ENCODE measurements at places on chromosomes 11 and 22.

- DNase-seq, result no peak
Measured at GRCh38 chr11:131792243-131792642, 421.8 kb downstream of the NTM start.

- DNase-seq, result no peak
Measured at GRCh38 chr11:119100994-119101758, 477 bp downstream of the DPAGT1 start.

- DNase-seq, result no peak
Measured at GRCh38 chr11:131914361-131914774, 544.0 kb downstream of the NTM start.

DNA sequence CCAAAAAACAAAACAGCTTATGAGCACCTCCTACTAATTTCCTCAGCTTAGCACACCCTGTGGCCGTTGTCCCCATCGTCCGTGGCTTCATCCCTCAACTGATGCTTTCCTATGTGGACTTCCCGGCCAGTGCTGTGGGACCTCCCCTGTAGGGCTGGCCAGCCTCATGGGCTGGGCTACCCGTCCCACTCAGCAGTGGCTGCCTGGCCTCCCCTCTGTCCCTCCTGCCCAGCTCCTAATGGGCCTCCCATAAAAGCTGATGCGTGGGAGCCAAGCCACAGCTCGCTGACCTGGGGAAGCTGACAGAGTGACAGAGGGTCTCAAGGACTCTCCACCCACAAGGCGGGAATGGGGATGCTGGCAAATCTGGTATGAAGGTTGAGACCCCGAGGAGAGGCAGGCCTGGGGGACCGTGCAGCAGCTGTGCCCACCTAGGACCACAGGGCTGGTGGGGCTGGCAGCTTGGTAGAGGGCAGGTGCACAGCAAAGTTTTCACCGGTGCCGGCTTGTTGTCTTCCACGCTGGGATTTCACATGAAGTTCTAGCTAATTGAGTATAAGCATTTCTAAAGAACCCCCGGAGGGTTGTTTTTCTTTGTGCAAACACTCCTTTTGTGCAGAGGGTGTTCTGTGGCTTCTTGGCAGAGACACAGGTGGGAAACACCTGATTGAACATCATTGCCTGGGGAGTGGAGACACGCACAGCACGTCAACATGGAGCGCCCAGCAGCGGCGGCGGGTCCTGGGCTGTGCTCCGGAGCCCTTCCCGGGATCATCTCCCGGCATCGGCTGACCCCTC, 23.2 kb downstream of the TBX1 start:
- DNase-seq, result no peak

DNA sequence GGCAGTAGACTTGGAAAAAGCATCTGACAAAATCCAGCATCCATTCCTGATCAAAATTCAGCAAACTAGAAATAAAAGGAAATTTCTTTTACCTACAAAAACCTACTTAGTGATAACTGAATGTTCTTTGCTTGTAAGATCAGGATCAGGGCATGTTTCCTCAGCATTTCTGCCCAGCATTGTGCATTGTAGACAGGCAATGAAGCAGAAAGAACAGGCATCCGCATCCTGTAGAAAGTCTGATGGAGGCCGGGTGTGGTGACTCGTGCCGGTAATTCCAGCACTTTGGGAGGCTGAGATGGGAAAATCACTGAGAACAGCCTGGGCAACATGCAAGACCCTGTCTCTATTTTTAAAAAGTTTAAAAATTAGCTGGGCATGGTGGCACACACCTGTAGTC, 32.5 kb upstream of the PANX2 start:
- DNase-seq, result no peak

DNA sequence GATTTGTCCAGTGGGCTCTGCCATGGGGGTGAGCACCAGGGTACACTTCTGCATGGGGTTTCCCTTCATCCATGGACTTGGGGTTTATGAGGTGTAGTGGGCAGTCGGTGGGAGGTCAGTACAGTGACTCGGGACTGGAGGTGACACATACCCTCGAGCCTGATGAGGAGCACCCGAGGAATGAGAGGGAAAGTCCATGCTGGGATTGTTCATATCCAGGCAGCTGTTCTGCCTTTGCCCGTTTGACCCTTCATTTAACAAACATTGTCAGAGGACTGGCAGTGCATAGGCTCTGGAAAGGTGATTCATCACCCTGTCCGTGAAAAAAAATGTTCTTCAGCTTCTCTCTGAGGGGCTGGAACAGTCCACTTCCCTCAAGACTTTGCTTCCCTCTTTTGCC, 2.7 kb downstream of the NAV2 start:
- no peak for DNase-seq

DNA sequence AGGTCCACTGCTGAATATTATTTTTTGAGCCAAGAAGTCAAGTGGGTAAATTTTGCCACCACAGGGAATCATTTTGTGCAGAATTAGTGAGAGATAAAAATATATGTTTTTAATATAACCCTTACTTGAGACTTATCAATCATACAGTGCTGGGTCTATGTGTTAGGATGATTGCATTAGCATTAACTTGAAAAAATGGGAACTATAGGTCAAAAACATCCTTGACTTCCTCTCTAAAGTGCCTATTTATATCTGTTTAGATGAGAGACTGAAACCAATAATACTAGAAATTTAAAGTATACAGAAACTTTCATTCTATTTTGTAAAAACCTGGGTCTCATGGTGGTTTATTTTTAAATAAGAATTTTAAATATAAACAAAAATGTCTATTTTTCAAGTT, 65.1 kb upstream of the CARD18 start:
- DNase-seq, result no peak

DNA sequence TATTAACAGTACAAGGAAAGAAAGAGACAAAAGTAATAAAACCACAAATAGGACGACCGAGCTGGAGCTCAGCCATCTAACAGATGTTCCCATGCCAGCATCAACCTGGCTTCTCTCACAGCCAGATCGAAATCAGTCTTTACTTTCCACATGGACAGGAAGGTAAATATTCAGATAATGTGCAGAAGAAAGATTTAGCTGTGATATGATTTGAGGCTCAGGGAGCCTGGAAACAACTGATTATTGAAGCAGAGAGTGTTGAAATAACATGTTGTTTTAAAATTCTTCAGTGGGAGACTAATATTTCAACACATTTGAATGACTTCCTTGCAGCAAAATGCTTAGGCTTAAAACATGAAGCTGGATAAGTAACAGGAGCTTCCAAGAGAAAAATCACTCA, 546.8 kb downstream of the ETS1 start:
- no peak for DNase-seq

- no peak for DNase-seq
Measured at GRCh38 chr11:118935376-118935775, 9.7 kb upstream of the BCL9L start.

DNA sequence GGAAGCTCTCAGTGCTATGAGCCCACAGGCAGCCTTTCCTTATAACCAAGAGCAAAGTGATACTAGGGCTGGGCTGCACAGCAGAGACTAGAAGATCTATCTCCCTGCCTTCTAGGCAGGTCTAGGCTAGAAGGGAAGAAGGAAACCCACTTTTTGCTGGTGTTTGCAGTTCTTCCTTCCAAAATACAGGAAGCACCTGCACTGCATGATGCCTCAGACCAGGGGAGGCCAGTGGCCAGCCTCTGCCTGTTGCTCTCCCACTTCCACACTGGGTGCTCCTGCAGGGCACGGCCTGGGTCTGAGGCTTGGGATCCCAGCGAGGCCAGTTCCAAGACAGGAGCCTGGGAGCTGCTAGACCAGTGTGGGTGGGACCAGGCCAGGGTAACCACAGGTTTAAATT, 6.0 kb upstream of the UCP3 start:
- DNase-seq, result no peak

- no peak for DNase-seq
Measured at GRCh38 chr11:104967534-104968354, 630 bp downstream of the CASP4 start.

DNA sequence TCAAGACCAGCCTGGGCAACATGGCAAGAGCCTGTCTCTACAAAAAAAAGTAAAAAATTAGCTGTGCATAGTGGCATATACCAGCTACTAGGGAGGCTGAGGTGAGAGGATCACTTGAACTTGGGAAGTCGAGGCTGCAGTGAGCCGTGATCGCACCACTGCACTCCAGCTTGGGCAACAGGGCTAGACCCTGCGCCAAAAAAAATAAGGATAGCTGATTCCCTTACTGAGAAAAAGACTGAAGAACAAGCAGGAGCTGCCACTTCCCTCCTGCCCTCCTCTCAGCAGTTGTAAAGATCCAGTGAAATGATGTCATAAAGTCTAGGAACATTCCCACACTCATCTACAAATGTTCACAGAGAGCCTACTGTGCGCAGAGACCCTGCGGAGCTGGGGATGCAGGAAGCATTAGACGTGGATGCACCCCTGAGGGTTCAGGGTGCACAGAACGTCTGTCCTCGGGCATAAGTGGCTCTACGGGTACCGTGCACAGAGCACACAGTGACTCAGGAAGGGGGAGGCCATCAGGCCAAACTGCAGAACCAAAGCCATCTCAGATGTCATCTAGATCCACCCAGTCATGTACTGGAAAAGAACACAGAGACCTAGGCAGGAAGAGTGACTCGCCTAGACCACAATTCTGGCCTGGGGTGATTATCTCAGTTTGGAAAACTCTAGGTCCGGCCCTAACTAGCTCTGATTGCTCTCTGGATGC, 11.7 kb downstream of the SEC14L2 start:
- no peak for DNase-seq

DNA sequence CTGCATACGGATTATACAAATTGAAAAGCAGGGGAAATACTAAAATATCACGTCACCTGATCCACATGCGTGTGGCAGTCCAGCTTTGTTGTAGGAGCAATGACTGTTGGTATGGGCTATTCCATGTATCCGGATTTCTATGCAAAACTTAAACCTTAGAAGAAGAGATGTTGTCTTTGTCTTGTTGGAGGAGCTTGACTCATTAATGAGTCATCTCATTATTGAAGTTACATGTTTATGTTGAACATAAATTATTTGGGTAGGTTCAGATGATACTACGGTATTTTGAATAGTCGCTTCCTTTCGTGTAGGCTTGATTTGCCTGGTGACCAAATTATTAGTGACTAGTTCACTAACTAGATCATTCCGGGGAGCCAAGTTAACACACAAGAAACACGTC, 806 bp upstream of the SAAL1 start:
- DNase-seq, result no peak

- no peak for DNase-seq
Measured at GRCh38 chr22:42236848-42237247, 33.6 kb downstream of the TCF20 start.

GRCh38 chr11:80727315-80727714, 1286.5 kb upstream of the TENM4 start:
- no peak for DNase-seq

DNA sequence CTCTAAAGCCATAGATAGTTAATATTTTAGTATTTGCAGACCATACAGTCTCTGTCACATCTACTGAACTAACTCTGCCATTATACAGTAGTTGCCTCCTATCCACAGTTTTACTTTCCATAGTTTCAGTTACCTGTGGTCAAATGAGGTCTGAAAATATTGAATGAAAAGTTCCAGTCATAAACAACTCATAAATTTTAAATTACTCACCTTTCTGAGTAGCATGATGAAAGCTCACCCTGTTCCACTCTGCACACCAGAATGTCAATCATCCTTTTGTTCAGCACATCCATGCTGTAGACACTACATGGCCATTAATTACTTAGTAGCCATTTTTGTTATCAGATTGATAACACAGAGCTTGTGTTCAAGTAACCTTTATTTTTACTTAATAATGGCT, 51.7 kb upstream of the ME3 start:
- no peak for DNase-seq

GRCh38 chr11:342328-342727, 21.7 kb upstream of the IFITM3 start:
- no peak for DNase-seq

GRCh38 chr11:81497202-81497804, 1236.4 kb downstream of the FAM181B start:
- DNase-seq, result no peak

- DNase-seq, result no peak
Measured at GRCh38 chr11:75470476-75471080, 37.6 kb upstream of the KLHL35 start.

GRCh38 chr11:128093689-128094088, 493.7 kb downstream of the ETS1 start:
- DNase-seq, result no peak

DNA sequence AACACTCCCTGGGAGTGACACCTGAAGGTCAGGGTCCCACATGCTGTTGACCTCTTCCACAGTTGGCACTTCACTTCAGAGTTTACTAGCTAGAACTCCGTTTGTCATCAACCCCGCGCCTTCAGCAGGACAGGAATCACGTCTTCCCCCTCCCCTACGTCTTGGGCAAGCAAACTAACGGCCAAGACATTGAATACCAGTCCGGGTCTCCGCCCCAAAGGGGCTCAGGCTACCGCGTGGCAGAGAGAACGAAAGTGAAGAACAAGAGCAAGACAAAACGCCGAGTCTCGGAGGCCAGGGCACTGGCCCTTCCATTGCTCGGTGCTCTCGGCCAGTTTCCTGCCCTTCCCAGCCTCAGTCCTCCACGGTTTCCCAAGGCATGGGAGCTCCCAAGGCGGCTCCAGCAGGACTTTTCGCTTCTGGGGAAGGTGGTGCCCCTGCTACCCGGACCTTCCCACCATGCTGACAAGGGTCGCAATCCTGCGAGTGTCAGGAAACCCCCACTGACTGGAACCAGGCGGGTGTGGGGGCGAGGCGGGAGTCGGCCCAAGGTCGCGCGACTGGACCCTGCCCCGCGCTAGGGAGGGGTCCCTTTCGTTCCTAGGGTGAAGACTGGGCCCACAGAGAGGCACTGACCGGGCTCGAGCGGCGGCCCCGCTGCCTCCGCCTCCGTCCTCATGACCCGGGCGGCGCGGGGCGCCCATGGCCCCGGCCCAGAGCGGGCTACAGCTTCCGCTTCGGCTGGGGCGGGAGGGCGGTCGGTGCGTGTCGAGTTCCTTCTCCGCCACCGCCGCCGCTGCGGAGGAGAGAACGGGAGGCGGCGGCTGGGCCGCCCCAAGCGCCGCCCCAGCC, at the start of gene GUCD1:
Gene GUCD1 (minus strand): TSS at position 826 of the 852 bp plus-strand sequence. CDS start 147 bp downstream, at position 679.
- no peak for DNase-seq

GRCh38 chr11:94338651-94339050, 34.3 kb downstream of the IZUMO1R start:
- DNase-seq, result no peak

GRCh38 chr11:129145276-129145675, 46.8 kb downstream of the ARHGAP32 start:
- no peak for DNase-seq

DNA sequence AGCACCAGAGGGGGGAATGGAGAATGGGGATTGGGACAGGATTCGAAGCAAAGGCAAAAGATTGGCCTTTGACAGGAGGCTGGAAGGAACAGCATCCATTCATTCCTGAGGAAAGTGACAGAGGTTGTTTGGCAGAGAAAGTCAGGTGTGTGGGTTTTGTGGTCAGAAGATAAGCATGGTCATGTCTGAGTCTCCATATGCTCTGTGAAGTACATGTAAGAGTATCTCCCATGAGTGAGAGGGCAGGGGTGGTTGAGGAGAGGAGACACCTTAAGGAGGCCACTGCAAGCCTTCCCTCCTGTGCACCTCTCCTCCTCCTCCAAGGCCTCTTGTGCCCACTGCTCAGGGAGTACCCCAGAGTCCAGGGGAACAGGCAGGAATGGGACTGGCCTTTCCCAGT, 1.9 kb upstream of the NLRP10 start:
- no peak for DNase-seq

GRCh38 chr22:49365910-49366309, 461.8 kb downstream of the BRD1 start:
- no peak for DNase-seq

- no peak for DNase-seq
Measured at GRCh38 chr11:96763244-96763643, 373.4 kb downstream of the JRKL start.
